Stimulated activated CD4-positive, alpha-beta T cell treated with anti-CD3 and anti-CD28 coated beads, TNF-alpha, amount 100 ng/mL, for 1 hour (primary cell): ENCODE measurements at places on chromosomes 12 and 14.

GRCh38 chr14:73265721-73266046 lies 28.4 kb downstream of the PAPLN start:
- no peak for DNase-seq

DNA sequence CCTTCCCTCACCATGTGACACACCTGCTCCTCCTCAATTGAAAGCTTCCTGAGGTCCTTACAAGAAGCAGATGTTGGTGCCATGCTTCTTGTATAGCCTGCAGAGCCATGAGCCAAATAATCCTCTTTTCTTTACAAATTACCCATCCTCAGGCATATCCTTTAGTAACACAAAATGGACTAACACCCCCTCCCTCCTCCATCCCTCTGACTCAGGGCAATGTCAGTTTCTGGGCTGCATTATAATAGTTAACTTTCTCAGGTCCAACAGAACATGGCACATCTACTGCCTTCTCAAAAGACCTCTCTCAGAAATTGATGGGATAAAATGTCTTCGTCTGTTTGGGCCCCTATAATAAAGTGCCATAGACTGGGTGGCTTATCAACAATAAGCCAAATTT lies 287.0 kb downstream of the DPF3 start:
- no peak for DNase-seq

DNA sequence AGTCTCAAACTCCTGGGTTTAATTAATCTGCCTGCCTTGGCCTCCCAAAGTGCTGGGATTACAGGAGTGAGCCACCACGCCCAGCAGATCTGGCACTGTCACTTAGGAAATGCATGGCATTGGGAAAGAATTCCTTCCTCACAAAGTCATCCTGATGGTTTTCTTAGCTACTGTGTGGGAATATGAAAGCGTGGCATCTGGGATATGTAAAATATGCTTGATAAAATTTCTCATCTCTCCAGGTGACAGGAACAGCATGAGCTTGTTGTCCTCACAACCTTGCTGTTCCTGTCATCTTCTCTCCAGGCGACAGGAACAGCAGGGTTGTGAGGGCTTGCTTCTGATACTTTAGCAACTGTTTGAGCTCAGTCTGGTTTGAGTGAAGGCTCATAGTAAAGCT lies 16.1 kb upstream of the AICDA start:
- no peak for DNase-seq

DNA sequence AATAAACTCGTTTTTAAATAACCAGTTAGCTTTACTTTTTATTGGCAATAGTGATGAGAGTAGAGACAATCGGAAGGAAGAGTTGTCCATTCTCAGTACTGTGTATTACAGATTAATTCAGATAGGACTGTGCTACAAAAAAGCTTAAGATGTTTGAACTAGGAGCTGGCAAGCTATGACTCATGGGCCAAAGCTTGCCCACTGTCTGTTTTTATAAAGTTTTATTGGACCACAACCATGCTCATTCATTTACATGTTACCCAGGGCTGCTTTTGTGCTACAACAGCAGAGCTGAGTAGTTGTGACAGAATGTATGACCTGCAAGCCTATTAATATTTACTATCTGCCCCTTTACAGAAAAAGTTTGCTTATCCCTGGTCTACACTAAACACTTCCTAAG lies 19.4 kb downstream of the GNS start:
- no peak for DNase-seq

GRCh38 chr14:90699016-90699415 lies 117.2 kb downstream of the TTC7B start:
- no peak for DNase-seq

- DNase-seq, result no peak
Observed at GRCh38 chr12:11412731-11413130, 17.4 kb upstream of the PRB2 start.

- no peak for DNase-seq
Observed at GRCh38 chr12:46401662-46402061, 29.1 kb upstream of the SLC38A2 start.

DNA sequence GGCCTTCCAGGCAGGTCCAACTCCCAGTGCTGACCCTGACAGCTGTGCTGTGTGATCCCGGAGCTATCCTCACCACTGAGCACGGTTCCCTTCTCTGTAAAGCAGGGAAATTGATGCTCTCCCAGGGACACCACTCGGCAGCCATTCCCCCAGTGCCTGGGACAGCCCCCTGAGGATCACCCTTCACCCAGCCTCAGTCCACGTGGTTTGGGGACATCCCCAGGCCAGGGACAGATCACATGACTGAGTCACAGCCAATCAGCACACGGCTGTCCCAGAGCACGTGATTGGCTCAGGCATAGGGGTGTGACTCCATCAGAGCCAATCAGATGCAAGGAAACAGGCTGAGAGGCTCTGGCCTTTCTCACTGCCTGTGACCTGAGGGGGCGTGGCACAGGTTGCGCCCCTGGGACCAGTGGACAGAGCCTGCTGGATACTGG lies 68.8 kb upstream of the SFSWAP start:
- DNase-seq, result no peak

DNA sequence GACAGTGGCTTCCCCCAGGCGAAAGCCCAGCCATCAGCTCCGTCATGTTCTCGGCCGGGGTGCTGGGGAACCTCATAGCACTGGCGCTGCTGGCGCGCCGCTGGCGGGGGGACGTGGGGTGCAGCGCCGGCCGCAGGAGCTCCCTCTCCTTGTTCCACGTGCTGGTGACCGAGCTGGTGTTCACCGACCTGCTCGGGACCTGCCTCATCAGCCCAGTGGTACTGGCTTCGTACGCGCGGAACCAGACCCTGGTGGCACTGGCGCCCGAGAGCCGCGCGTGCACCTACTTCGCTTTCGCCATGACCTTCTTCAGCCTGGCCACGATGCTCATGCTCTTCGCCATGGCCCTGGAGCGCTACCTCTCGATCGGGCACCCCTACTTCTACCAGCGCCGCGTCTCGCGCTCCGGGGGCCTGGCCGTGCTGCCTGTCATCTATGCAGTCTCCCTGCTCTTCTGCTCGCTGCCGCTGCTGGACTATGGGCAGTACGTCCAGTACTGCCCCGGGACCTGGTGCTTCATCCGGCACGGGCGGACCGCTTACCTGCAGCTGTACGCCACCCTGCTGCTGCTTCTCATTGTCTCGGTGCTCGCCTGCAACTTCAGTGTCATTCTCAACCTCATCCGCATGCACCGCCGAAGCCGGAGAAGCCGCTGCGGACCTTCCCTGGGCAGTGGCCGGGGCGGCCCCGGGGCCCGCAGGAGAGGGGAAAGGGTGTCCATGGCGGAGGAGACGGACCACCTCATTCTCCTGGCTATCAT lies 663 bp downstream of the PTGER2 start:
- no peak for DNase-seq

GRCh38 chr14:91009501-91010152 lies 50.8 kb downstream of the RPS6KA5 start:
- no peak for DNase-seq

DNA sequence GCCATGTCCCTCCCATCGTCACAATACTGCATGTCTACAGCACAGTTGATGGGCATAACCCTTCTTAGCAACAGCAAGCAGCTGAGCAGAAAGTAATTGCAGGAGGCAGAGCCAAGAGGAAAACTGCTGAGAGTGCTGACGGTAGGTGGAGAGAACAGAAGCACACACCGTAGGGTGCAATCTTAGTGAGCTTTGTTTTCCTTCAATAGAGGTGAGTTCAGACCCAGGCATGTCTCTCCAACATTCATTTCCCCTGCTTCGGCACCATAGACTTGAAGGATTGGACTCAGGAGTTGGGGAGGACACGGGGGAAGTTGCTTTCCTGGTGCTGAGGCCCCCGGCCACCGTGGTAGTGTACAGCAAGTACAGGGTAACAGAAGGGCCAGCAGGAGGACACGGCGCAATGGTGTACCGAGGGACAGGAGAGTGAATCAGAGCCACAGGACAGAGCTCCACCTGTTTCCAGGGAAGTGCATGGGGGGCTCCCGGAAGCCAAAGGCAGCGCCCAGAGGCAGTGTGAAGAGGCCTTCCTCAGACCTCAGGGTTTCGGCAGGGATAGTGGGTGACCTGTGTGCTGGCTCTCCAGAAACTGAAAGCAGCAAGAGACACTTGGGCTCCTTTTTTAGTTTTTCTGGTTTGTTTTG lies 36.3 kb upstream of the SINHCAF start:
- no peak for DNase-seq

GRCh38 chr14:20387576-20387975 lies 25.7 kb downstream of the TEP1 start:
- no peak for DNase-seq

DNA sequence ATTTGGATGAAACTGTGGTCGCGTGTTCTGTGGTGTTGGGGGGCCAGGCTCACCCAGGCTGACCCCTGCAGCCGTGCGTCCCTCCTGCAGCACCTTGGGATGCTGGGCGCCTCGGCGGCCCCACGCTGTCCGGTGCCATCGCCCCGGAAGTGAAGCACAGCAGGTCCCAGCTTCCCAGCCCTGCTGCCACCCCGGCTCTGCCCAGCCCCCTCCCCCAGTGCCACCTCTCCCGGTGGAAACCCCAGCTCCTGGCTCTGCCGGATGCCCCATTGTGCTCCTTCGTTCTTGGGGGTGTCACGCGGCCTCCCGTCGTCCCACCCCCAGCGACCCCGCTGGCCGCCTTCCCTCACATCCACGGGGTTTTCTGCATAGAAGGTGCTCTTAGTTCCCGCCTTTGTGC lies 25.2 kb downstream of the LRCOL1 start:
- DNase-seq, result no peak

- no peak for DNase-seq
Observed at GRCh38 chr14:88611878-88612277, 49.0 kb downstream of the ZC3H14 start.

DNA sequence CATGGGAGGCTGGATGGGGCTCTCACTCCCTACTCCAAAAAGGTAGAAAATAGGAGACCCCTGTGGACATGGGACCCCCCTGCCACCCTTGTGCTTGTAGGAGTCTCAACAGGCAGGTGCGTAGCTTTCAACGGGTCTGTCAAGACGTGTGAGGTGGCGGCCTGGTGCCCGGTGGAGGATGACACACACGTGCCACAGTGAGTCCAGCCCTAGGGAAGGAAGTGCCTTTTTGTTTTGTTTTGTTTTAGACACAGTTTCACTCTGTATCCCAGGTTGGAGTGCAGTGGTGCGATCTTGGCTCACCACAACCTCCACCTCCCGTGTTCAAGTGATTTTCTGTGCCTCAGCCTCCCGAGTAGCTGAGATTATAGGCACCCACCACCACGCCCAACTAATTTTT lies 12.9 kb downstream of the P2RX4 start:
- no peak for DNase-seq

GRCh38 chr12:122022393-122023338 lies 982 bp downstream of the BCL7A start:
- no peak for DNase-seq

- DNase-seq, result no peak
Observed at GRCh38 chr12:57610554-57611107, 604 bp upstream of the ARHGEF25 start.

GRCh38 chr14:98101323-98101722 lies 1170.7 kb downstream of the BCL11B start:
- DNase-seq, result no peak

GRCh38 chr12:67989184-67989920 lies at the start of gene IFNG-AS1:
Gene IFNG-AS1 (plus strand): TSS chr12:67989447.
- DNase-seq, result no peak

GRCh38 chr14:64209444-64210131 lies 84.6 kb downstream of the ESR2 start:
- no peak for DNase-seq

DNA sequence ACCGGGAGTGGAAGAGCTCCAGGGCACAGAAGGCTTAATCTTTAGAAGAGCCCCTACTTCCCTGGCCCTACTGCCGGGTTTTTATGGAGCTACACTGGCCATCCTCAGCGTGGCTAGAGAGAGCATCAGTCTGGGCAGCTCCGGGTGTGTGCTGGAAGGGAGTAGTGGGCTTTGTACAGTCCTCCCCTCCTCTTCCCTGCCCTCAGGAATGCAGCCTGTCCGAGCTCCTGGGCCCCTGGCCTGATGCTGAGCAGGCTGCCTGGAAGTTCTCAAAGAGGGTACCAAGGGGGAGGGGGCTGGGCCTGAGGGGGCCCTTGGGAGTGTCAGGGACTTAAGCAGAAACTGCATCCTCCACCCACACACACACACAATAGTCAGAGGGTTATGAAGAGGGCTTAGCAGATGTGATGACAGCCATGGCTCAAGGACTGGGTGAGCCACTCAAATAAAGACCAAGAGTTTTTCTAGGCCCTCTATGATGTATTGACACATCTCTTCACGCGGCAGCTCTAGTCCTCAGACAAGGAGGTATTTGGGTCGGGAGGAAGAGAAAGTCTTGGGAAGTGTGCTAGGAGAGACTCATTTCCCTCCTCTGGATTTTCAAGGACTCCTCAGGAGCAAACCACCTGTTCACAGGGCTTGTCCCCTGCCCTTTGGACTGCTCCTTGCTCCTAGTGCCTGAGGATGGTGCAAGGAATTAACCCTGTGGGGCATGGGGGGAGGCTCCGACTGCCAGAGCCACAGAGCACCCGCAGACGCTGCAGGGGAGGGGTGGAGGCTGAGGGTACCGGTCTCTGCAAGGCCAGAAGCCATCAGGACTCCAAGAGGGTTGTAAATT lies 16.5 kb upstream of the FIGNL2 start:
- no peak for DNase-seq

DNA sequence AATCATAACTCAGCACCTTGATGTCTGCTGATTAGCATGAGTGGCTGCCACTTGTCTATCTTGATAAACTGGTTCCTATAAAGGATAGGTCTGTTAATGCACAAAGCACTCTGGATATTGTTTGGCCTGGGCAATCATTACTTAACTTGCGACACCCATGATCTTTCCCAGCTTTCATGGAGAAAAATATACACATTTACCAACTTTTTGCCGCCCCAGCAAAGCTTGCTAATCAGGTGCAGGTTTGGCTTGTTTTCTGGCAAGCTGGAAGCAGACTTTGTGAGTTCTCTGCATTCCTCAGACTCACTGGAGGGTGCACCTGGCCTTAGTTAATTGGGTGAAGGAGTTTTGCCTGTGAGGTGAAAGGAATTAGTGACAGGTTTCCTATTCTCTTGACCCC lies 1126.4 kb upstream of the FLRT2 start:
- no peak for DNase-seq

DNA sequence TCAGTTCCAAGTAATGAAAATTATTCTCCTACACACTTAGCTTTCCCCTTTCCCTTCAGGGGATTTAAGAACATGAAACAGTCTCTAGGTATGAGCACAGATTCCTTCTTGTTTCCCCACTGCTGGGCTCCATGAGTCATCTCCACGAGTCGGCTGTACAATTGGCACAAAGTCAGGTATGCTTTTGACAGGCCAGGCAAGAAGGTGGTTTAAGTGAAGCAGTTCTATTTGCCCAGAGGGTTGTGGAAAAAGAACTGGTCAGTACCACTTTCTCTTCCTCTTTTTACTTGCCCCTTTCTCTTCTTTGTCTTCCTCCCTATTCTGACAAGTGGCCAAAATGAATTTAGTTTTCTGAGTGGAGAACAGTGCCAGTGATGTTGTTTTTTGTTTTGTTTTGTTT lies 16.3 kb downstream of the DYNC1H1 start:
- no peak for DNase-seq

GRCh38 chr14:73760598-73761586 lies 46.7 kb upstream of the PNMA1 start:
- no peak for DNase-seq

DNA sequence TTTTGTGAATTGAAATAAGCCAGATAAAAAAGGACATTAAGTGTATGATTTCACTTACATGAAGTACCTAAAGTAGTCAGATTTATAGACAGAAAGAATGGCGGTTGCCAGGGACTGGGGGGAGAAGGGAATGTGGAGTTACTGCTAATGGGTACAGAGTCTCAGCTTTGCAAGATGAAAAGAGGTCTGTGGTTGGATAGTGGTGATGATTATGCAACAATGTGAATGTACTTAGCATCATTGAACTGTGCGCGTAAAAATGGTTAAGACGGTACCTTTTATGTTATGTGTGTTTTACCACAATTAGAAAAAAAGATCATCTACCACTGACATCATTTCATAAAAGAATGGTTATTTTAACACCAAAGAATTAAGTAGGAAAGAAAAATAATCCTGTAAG lies 35.9 kb downstream of the RNFT2 start:
- no peak for DNase-seq
